ENCODE measurements at places on chromosomes 4 and X.

DNA sequence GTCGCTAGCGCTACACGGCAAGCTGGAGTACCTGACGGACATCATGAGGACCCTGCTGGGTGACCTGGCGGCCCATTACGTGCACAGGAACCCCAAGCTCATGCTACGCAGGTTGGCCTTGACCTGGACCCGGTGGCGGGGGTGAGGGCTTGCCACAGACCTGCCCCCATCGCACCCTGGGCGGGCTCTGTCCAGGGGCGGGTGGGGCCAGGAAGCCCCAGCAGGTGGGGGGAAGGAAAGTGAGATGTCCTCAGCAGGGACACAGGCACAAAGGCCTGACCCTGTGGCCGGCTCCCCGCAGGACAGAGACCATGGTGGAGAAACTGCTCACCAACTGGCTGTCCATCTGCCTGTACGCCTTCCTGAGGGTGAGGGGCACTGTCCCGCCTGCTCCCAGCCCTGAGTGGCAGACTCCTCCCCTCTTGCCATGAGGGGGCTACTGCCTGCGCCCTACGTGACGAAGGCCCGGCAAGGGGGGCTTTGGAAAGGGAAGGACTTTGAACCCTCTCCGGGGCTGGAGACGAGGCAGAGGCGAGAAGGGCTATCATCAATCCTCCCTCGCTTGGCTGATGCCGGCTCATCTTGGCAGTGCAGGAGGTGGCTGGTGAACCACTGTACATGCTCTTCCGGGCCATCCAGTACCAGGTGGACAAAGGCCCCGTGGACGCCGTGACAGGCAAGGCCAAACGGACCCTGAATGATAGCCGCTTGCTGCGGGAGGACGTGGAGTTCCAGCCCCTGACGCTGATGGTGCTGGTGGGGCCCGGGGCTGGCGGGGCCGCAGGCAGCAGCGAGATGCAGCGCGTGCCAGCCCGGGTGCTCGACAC, 5.3 kb upstream of the SRPK3 start:
- DNase-seq = no peak

GRCh38 chr4:55343887-55344286, 2.2 kb upstream of the SRD5A3 start:
- no peak for DNase-seq

DNA sequence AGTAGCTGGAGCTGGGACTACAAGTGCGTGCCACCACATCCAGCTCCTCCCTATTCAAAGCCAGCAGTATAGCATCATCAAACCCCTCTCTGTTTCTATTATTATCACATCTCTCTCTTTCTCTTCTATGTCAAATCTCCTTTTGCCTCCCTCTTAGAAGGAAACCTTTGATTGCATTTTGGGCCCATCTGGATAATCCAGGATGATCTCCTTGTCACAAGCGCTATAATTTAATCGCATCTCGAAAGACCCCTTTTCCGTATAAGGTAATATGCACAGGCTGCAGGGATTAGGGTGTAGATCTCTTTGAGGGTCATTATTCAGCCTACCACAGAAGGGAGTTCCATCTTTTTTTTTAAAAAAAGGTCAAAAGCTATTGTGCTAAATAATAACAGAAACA, 46.4 kb upstream of the TBC1D9 start:
- no peak for DNase-seq

- DNase-seq = no peak
Measured at GRCh38 chr4:68369142-68369805, 19.4 kb upstream of the YTHDC1 start.

DNA sequence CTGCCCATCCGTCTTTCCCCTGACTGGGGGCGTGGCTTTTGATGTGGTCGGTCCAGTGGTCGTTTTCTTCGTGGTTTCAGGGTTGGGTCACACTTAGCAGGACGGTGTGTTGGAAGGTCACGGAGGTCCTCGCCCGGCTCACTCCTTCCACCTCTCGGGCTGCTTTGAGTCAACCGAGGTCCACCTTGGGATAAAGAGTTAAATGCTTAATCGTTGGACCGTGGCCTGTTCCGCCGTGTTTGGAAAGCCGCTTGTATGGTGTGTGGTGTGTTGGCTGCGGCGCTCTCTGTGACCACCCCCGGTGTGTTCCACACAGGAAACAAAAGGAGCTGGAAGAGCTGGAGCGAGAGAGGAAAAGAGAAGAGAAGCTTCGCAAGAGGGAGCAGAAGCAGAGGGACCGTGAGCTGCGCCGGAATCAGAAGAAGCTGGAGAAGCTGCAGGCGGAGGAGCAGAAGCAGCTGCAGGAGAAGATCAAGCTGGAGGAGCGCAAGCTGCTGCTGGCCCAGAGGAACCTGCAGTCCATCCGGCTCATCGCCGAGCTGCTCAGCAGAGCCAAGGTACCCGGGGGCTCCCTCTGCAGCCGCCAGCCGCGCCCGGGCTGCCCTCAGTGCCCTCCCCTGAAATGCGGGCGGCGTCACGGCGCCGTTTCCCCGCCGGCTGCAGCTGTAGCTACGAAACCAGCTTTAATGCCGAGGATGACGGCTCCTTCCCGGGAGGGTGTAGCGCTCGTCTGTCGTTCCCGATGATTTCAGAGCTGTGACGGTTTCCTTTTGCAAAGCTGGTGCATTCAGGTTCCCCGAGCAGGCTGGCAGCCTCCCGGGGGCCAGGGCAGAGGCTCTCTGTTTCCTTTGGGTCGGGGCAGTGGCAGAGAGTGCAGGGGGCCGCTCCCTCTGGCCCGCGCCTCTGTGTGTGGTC, 7.7 kb downstream of the AKAP17A start:
- DNase-seq = no peak

DNA sequence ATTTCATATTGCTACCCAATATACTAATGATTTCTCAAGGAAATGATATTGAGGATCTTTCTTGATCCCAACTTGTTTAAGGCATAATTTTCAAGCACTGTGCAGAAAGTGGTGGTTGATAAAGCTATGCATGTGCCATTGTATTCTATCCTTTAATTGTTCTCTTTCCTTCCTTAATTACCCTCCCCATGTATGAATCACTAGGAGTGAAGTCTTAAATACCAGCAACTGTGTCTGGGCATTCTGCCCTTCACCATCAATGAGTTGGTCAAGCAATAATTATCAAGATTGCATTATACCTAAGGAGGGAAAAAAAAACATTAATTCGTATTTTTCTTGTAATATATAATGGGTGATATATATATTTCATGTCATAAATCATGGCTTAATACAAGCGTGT, 111.8 kb upstream of the FRMPD4 start:
- no peak for DNase-seq

DNA sequence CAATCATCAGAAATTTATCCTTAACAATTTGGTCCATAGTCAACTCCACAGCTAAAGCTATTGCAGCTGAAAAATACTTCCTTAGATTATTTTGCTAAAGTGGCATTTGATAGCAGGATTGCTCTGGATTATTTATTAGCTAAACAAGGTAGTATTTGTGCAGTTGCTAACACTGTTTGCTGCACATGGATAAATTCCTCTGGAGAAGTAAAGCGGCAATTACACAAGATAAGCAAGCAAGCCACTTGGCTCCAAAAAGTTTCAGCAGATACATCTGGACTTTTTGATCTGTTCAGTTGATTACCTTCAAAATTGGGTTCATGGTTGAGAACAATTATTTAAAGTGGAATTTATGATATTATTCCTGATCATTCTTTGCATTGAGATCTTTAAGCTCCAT, 971.5 kb downstream of the C4orf33 start:
- DNase-seq = no peak

DNA sequence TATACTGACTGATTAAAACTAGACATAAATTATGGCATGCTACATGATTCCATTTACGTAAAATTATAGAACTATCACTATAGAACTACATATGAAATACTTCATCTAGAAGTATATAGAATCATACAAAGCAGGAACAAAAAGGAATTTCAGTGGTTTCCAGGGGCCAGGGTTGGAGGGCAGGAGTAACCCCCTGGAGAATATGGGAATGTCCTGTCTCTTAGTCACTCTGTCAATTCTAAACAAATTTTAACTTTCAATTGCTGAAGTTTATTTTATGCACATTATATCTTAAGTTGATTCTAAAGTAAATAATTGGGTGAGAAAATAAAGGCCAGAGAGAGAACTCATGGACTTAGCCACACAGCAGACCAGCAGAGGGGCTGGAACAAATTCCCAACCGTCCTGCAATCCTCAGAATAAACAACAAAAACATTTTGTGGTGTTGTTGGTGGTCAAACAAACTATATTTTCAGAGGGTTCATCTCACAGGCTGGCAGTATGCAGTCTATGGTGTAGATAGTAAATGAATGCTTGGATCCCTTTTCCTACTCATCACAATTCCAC, 476.9 kb upstream of the SLIT2 start:
- no peak for DNase-seq

GRCh38 chr4:304969-305680, at the start of gene ZNF732:
Gene ZNF732 (minus strand): TSS chr4:305474. CDS start chr4:305310, 164 bp downstream.
- DNase-seq = peak; percentile 93

All from iris pigment epithelial cell (primary cell).